ENCODE measurements at places on chromosomes 2 and 18.

DNA sequence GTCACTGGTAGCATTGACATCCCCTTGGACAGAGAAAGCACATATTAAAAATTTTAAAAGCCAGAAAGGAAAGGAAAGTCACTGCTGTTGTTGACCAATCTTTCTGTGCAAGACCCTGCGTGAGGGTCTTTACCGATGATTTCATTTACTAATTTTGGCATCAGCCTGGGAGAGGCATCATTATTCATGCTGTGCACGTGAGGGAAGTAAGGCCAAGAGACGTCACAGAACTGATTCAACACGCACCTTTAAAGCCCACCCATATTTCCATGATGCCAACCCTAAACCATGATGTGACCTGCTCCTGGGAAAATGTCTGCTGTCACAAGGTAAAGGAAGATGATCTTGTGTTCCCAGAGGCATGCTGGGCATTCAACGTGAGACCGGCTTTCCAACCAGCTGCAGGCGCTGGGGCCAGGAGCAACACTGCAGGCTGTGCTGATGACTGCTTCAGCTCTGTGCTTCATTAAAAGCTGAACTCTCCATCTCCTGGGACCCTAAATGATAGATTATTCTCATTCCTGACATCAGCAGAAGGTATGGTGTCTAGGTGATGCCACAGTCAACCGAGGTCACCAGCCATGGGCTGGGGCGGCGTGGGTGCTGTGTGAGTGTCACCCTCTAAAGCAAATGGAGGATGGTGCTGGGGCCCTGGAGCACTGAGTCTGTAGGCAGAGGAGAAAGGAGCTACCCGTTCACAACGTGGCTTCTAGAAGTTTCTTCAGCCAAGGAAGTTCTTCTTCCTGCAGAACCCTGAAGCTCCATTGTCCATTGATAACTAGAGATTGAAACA is 53.9 kb downstream of the TMEM18 start:
- no peak for DNase-seq
- H3K27ac ChIP-seq, result no peak overlapping the region
- no peaks in the 10 kb centered on the region for H3K36me3 ChIP-seq
- no peaks in the 10 kb centered on the region for H3K4me1 ChIP-seq

DNA sequence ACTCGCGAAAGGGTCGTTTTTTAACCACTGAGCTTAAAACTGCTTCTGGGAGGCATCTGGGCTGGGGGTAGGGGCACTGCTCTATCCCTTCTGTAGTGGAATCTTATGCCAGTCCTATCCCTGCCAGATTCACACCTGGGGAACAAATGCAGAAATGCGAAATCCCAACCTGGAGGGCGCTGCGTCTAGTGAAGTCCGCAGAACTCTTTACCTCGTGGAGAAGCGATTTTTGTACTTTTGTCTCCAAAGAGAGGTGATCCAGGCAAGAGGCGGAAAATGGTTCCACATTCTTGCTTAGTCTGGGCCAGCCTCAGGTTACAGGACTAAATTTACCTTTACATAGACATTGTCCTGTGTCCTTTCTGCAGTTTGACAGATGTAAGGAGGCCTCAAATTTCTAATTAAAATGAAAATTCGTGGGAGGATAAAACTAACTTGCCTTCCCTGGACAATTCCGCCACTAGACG is 10.4 kb downstream of the TBR1 start:
- H3K27ac ChIP-seq, result no peak overlapping the region
- H3K27me3 ChIP-seq, result peaks cover 89% of the 10 kb centered on the region
- peaks cover 8% of the 10 kb centered on the region for H3K4me1 ChIP-seq
- H3K4me3 ChIP-seq, result peak overlapping the region; percentile 44
- no peaks in the 10 kb centered on the region for H3K36me3 ChIP-seq

DNA sequence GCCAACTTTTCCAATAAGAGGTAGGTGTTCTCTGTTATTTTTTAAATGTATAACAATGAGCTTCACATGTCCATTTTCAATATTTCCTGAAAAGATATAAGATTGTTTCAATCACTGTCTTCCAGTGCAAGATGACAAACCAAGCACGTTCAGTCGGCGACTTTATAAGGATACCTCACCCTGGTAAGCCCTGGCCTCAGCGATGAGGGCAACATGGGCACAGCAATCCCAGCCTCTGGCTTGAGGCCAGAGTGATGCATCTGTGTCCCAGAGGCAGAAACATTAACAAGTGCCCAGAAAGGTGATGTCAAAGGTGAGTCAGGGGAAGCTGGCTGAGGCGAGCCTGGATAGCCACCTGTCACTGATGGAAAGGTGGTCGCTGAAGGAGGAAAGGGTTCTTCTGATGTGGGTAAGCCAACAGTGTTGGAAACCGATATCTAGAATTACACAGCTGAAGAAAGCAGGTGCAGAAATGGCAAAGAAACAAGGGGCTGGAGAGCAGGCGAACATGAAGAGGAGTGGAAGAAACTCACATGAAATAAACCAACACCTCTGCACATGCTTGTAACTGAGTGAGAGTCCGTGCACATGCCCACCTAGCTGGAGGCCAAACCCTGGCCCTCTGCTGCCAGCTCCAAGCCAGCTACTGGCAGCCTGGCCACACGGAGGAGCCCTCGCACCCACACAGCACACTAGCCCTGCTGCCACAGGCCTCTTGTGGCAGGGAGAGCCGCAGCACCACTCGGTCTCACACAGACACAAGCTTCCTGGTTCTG is 65.5 kb downstream of the FBXO15 start:
- H3K4me1 ChIP-seq, result peaks cover 7% of the 10 kb centered on the region
- H3K36me3 ChIP-seq, result no peaks in the 10 kb centered on the region
- H3K27me3 ChIP-seq, result peaks cover 15% of the 10 kb centered on the region
- DNase-seq, result peak; percentile 30
- H3K4me3 ChIP-seq, result no peak overlapping the region
- H3K27ac ChIP-seq, result peak overlapping the region; percentile 29

GRCh38 chr2:167454036-167454435 is 565.8 kb downstream of the XIRP2 start:
- peaks cover 14% of the 10 kb centered on the region for H3K4me1 ChIP-seq
- H3K27ac ChIP-seq, result no peak overlapping the region
- no peak overlapping the region for H3K4me3 ChIP-seq
- peaks cover 36% of the 10 kb centered on the region for H3K36me3 ChIP-seq
- H3K27me3 ChIP-seq, result no peaks in the 10 kb centered on the region

GRCh38 chr2:122988395-122989221 is 1036.5 kb upstream of the CNTNAP5 start:
- H3K27ac ChIP-seq, result no peak overlapping the region
- H3K4me1 ChIP-seq, result no peaks in the 10 kb centered on the region
- no peak overlapping the region for H3K4me3 ChIP-seq
- H3K27me3 ChIP-seq, result no peaks in the 10 kb centered on the region
- DNase-seq, result no peak

GRCh38 chr18:54918060-54918459 is 41.2 kb downstream of the CCDC68 start:
- H3K4me3 ChIP-seq, result no peak overlapping the region
- H3K27me3 ChIP-seq, result peaks cover 3% of the 10 kb centered on the region
- H3K27ac ChIP-seq, result no peak overlapping the region
- peaks cover 6% of the 10 kb centered on the region for H3K4me1 ChIP-seq
- DNase-seq, result no peak

DNA sequence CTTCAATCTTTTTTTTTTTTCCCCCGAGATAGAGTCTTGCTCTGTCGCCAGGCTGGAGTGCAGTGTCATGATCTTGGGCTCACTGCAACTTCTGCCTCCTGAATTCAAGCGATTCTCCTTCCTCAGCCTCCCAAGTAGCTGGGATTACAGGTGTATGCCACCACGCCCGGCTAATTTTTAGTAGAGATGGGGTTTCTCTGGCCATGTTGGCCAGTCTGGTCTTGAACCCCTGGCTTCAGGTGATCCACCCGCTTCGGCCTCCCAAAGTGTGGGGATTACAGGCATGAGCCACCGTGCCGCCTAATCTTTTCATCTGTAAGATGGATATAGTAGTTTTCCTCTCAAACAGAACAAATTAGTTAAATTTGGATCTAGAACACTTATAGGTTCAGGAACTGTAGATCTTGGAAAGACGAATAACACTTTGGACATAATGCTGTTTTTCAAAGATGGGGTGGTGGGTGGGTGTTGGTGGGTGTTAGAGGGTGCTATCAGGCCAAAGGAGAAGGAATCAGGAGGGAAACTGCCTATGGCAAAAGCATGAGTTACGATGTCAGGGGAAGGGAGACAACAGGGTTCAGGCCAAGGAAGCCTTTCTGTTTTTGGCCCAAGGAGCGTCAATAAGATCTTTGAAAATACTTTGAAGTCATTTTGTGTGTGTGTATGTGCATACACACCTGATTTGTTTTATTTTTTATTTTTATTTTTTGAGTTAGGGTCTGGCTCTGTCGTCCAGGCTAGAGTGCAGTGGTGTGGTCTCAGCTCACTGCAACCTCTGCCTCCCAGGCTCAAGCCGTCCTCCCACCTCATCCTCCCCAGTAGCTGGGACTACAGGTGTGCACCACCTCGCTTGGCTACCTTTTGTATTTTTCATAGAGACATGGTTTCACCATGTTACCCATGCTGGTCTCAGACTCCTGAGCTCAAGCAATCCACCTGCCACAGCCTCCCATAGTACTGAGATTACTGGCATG is 6.8 kb downstream of the RPL37A start:
- no peak overlapping the region for H3K4me3 ChIP-seq
- H3K27ac ChIP-seq, result peak overlapping the region; percentile 91
- no peaks in the 10 kb centered on the region for H3K27me3 ChIP-seq
- peaks cover 20% of the 10 kb centered on the region for H3K4me1 ChIP-seq

DNA sequence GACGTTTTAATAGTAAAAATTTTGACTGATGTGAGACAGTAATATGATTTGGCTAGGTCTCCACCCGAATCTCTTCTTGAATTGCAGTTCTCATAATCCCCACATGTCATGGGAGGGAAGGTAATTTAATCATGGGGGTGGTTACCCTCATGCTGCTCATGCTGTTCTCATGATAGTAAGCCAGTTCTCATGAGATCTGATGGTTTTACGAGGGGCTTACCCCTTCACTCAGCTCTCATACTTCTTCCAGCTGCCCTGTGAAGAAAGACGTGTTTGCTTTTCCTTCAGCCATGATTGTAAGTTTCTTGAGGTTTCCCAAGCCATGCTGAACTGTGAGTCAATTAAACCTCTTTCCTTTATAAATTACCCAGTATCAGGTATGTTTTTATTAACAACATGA is 327.0 kb upstream of the CDH7 start:
- no peak for DNase-seq
- H3K27me3 ChIP-seq, result no peaks in the 10 kb centered on the region
- no peak overlapping the region for H3K4me3 ChIP-seq

DNA sequence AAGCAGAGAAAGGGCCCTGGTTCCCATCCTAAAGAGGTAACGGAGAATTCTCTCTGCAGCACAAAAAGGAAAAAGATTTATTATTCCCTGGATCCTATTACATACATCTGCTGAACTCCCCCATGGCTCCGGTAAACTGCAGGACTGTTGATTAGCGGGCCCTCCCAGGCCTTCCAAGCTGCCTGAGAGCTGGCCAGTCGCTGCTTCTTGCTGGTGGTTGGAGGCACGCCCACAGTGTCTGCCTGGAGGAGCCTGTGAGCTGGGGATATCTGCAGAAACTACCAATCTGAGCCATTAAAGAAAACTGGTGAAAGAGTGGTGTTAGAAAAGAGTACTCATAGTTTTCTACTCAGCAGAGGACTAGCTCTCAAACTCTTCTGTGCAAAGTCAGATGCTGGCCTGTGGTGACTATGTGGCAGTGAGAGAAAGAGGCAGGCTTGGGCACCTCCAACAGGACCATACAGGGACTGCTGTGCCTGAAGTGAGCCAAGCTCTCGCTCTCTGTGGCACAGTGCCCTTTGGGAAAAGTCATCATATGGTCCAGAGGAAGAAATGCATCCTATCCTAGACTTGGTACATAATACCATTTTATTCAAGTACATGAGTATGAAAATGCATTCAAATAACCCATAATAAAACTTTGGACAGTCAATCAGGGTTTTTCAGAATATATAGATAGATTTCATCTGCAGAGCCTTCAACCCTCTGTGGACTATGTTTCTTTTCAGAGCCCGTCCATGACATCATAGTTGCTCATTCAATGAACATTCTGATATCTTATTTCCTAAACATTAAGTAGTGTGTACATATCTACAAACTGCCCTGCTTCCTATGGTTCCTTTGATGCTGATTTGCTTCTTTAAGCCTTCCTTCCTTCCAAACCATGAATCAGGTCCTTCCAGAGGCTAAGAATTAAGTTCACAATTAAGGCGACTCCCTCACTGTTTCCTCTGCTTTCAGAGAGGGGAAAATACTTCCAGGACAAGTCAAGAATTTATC is 242.0 kb upstream of the LYPD1 start:
- H3K4me1 ChIP-seq, result peaks cover 1% of the 10 kb centered on the region
- H3K36me3 ChIP-seq, result no peaks in the 10 kb centered on the region
- no peaks in the 10 kb centered on the region for H3K27me3 ChIP-seq
- DNase-seq, result no peak
- no peak overlapping the region for H3K4me3 ChIP-seq

All from progenitor cell of endocrine pancreas (in vitro differentiated cells).